Naive thymus-derived CD4-positive, alpha-beta T cell (primary cell): ENCODE measurements at places on chromosomes 5 and 9. TPM values are rescaled to one million over a fixed set of nuclear protein-coding genes. Genes with fewer than 3 reads are reported as not detected.
A peak's percentile ranks its signal among the peaks of the same experiment; 100 is the strongest.

GRCh38 chr9:3968891-3969290 is 331.0 kb downstream of the GLIS3 start:
- no peak for DNase-seq
- H3K4me1 ChIP-seq = no peaks in the 10 kb centered on the region
- H3K27me3 ChIP-seq = no peaks in the 10 kb centered on the region
- H3K4me3 ChIP-seq = no peak overlapping the region
- no peaks in the 10 kb centered on the region for H3K36me3 ChIP-seq

- no peaks in the 10 kb centered on the region for H3K4me1 ChIP-seq
- no peak overlapping the region for H3K27ac ChIP-seq
- H3K27me3 ChIP-seq = no peaks in the 10 kb centered on the region
- no peak overlapping the region for H3K4me3 ChIP-seq
- H3K36me3 ChIP-seq = no peaks in the 10 kb centered on the region
Observed at GRCh38 chr9:69379270-69379982, 54.4 kb downstream of the ENTREP1 start.

GRCh38 chr5:1824109-1824821 is 23.1 kb downstream of the NDUFS6 start:
- no peak overlapping the region for H3K27ac ChIP-seq
- H3K36me3 ChIP-seq = peaks cover 5% of the 10 kb centered on the region
- no peak overlapping the region for H3K4me3 ChIP-seq
- H3K4me1 ChIP-seq = no peaks in the 10 kb centered on the region
- no peak for DNase-seq

DNA sequence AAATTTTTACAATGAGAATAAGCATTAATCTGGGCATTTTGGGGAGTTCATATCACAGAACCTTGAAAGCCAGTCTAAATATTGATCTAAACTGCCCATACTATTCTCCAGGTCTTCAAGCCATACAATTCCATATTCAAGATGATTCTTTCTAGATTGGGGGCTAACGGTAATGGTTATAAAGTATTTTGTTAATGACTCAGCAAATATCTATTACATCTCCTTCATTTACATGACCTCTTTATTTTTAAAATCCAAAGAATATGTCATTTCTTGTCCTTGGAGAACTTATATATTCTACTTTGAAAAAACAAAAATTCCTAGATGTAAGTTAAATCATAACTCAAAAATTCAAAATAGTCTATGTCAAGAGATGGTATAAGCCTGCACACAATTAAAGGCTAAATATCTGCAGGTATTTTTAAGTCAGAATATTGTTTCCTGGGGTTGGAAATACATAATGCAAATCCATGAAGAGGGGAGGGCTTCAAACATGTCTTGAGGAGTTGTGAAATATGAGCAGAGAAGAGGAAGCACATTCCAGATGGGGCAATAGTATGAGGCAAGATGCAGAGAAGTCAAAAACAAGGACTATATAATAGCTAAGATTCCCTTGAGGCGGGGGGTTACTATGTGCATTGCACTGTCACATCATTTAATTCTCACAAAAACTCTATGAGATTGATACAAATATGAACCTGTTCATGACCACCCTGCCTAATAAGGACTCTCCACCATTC is 526.4 kb downstream of the NR2F1-AS1 start:
- no peaks in the 10 kb centered on the region for H3K36me3 ChIP-seq
- H3K27ac ChIP-seq = no peak overlapping the region
- H3K4me3 ChIP-seq = no peak overlapping the region
- H3K27me3 ChIP-seq = no peaks in the 10 kb centered on the region
- no peak for DNase-seq

DNA sequence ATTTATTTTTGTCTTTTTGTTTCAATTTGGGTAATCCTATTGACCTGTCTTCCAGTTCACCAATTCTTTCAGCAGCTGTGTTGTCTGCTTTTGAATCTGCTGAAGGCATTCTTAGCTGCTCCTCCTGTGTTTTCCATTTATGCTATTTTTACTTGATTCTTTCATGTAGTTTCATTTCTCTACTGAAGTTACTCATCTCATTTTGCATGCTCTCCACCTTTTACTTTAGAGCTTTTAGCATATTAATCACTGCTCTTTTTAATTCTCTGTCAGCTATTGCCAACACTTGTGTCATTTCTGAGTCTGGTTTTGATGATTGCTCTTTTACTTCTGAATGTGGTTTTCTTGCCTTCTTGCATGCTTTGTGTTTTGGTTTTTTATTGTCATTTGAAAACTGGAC is 496.0 kb upstream of the CLINT1 start:
- H3K36me3 ChIP-seq = no peaks in the 10 kb centered on the region
- H3K27ac ChIP-seq = no peak overlapping the region
- no peak overlapping the region for H3K4me3 ChIP-seq
- H3K27me3 ChIP-seq = no peaks in the 10 kb centered on the region
- no peak for DNase-seq
- H3K4me1 ChIP-seq = no peaks in the 10 kb centered on the region

GRCh38 chr5:77376609-77377300 is 115.4 kb downstream of the WDR41 start:
- no peak overlapping the region for H3K4me3 ChIP-seq
- H3K4me1 ChIP-seq = no peaks in the 10 kb centered on the region
- no peaks in the 10 kb centered on the region for H3K36me3 ChIP-seq
- DNase-seq = no peak
- H3K27ac ChIP-seq = no peak overlapping the region

Gene NPDC1
- total RNA-seq = 2.5 TPM

Gene BHMT
- total RNA-seq = not detected

- H3K36me3 ChIP-seq = no peaks in the 10 kb centered on the region
- H3K4me3 ChIP-seq = no peak overlapping the region
- no peak overlapping the region for H3K27ac ChIP-seq
- DNase-seq = no peak
- no peaks in the 10 kb centered on the region for H3K27me3 ChIP-seq
Observed at GRCh38 chr5:116953251-116953930, 378.8 kb upstream of the SEMA6A start.

- DNase-seq = no peak
- H3K36me3 ChIP-seq = no peaks in the 10 kb centered on the region
- no peaks in the 10 kb centered on the region for H3K4me1 ChIP-seq
- no peak overlapping the region for H3K4me3 ChIP-seq
- no peaks in the 10 kb centered on the region for H3K27me3 ChIP-seq
- H3K27ac ChIP-seq = no peak overlapping the region
Observed at GRCh38 chr9:87844506-87844905, 38.2 kb upstream of the SPATA31E1 start.

Gene C1QTNF2
- not detected in 2 replicates for total RNA-seq

DNA sequence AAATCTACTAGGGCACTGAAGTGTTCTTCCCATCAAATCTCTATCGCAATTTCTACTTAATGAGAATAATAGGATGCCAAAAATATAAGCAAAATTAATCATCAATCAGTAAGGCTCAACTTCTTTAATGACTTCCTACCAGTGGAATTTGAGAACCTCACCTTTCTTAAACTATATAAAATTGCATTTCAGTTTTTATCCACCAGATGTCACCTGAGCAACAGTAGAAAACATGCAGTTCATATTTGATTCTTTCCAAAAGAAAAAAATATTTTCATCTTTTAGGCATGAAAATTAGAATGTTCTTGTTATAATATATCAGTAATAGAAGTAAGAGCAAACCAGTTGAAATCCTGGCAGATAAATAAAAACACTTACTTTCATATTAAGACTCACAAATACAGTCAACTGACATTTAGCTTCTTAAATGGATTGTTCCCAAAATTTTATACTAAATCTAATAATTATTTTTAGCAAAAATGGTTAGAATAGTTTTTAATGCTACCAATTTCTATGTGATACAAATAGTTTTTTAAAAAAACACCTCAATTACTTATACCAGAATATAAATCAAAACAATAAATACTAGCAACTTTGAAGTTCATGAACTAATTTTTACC is 13.4 kb upstream of the CCDC112 start:
- no peaks in the 10 kb centered on the region for H3K27me3 ChIP-seq
- no peaks in the 10 kb centered on the region for H3K36me3 ChIP-seq
- H3K4me3 ChIP-seq = no peak overlapping the region
- no peak overlapping the region for H3K27ac ChIP-seq
- DNase-seq = peak; percentile 44
- no peaks in the 10 kb centered on the region for H3K4me1 ChIP-seq

DNA sequence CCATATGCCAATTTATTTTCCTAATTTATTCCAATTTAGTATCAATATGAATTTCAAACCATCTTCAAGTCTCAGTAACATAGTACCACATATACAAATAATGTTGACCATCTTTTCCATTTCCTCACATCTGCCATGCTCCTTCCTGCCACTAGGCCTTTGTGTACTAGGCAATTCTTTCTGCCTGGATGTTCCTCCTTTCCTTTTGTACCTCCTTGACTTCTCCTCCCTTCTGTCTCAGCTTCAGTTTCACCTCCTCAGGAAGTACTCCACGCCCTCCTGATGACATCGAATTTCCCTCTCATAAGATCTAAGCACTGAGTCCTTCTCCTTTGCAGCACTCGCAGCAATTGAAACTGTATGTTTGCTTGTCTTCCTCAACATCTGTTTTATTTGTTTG is 53.9 kb downstream of the MEF2C start:
- no peak overlapping the region for H3K4me3 ChIP-seq
- H3K4me1 ChIP-seq = peaks cover 5% of the 10 kb centered on the region
- H3K27ac ChIP-seq = no peak overlapping the region
- DNase-seq = no peak
- no peaks in the 10 kb centered on the region for H3K27me3 ChIP-seq
- no peaks in the 10 kb centered on the region for H3K36me3 ChIP-seq

- no peak for DNase-seq
- no peaks in the 10 kb centered on the region for H3K36me3 ChIP-seq
- no peaks in the 10 kb centered on the region for H3K27me3 ChIP-seq
- no peaks in the 10 kb centered on the region for H3K4me1 ChIP-seq
- H3K27ac ChIP-seq = no peak overlapping the region
- H3K4me3 ChIP-seq = no peak overlapping the region
Observed at GRCh38 chr5:21173036-21173435, 1185.0 kb upstream of the CDH18 start.

GRCh38 chr9:94904806-94905205 is 178.3 kb downstream of the AOPEP start:
- H3K4me1 ChIP-seq = no peaks in the 10 kb centered on the region
- no peak overlapping the region for H3K4me3 ChIP-seq
- no peaks in the 10 kb centered on the region for H3K27me3 ChIP-seq
- H3K36me3 ChIP-seq = no peaks in the 10 kb centered on the region

Gene EPB41L4A
- total RNA-seq = 0.53 and 1.3 TPM in 2 replicates

DNA sequence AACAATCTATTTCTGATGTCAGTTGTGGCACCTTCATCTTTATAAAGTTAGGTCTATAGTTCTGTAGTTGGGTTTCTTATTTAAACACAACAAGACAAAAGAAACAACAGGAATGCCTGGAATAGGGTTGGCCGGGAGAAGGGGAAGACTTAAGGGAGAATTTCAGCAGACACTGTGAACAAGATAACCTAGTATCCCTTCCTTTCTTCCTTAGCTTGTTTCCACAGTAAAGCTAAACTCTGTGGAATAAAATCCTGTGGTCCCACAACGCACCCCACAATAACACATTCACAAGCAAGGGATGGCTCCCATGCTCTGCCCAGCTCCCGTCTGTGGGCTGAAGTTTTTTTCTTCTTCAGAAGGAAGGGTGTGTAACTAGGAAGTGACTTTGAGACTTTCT is 124.9 kb upstream of the SMARCA2 start:
- no peaks in the 10 kb centered on the region for H3K4me1 ChIP-seq
- no peak overlapping the region for H3K27ac ChIP-seq
- no peaks in the 10 kb centered on the region for H3K27me3 ChIP-seq
- DNase-seq = no peak
- H3K36me3 ChIP-seq = no peaks in the 10 kb centered on the region
- no peak overlapping the region for H3K4me3 ChIP-seq

DNA sequence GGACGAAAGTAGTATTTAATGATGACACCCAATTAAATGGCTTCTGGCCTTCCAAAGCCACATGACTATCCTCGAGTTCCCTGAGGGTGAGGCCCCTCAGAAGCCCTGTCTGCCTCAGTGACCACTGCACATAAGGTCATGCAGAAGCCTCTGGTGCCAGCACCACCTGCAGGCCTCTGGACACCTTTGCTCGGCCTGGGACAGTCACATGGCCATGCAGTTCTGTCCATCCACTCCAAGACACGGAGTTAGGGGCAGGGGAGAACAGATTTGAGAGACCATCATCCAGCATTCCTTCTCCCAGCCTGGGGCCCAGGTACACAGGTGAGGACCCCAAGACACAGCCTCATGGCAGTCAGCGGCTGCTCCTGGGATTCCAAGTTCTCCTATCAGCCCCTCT is 145.0 kb downstream of the ROR2 start:
- H3K4me3 ChIP-seq = no peak overlapping the region
- no peaks in the 10 kb centered on the region for H3K27me3 ChIP-seq
- H3K36me3 ChIP-seq = no peaks in the 10 kb centered on the region
- peaks cover 6% of the 10 kb centered on the region for H3K4me1 ChIP-seq
- DNase-seq = no peak

GRCh38 chr5:8843771-8844170 is 702.1 kb downstream of the SEMA5A start:
- no peaks in the 10 kb centered on the region for H3K27me3 ChIP-seq
- H3K36me3 ChIP-seq = no peaks in the 10 kb centered on the region
- H3K4me3 ChIP-seq = no peak overlapping the region
- no peak overlapping the region for H3K27ac ChIP-seq

DNA sequence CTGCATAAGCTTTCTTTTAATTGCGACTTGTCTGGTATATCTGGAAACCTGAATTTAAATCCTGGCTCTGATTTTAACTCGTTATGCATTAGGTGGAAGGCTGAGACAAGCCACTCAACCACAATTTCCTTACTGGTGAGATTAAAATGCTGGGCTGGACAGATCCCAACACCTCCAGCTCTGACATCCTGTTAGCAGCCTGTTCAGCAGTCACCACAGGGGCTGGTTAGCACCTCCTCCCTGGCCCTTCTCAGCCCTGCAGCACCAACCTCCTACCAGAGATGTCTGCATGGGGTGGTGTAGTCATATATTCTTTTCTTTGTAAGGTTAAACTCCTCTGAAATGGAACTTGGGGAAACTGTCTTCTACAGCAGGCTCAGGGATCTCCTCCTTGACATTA is 156.5 kb upstream of the NFIL3 start:
- H3K4me1 ChIP-seq = no peaks in the 10 kb centered on the region
- H3K4me3 ChIP-seq = no peak overlapping the region
- H3K27me3 ChIP-seq = no peaks in the 10 kb centered on the region
- no peak overlapping the region for H3K27ac ChIP-seq

- DNase-seq = no peak
- H3K27ac ChIP-seq = no peak overlapping the region
- no peaks in the 10 kb centered on the region for H3K27me3 ChIP-seq
- no peaks in the 10 kb centered on the region for H3K36me3 ChIP-seq
- H3K4me1 ChIP-seq = peaks cover 40% of the 10 kb centered on the region
Observed at GRCh38 chr9:134403292-134403681, 77.0 kb downstream of the RXRA start.
